ENCODE measurements at places on chromosomes 5 and 9.

DNA sequence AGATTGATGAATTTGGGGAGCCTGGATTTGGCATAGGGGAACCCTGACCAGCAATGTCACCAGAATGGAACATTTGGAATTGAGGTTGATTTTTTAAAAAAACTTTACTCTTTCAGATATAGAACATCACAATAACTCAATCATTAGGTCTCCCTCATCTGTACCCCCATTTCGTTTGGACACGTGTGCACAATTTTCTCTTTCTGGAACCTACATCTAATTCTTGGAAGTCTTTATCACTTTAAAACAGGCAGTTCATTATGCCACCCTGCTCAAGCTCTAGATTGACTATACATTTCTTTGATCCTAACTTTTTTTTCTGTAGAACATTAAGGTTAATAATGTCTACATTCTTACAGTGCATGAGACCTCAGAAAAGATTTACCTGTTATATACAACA lies 3.7 kb upstream of the SSBP2 start:
- no peak for DNase-seq

DNA sequence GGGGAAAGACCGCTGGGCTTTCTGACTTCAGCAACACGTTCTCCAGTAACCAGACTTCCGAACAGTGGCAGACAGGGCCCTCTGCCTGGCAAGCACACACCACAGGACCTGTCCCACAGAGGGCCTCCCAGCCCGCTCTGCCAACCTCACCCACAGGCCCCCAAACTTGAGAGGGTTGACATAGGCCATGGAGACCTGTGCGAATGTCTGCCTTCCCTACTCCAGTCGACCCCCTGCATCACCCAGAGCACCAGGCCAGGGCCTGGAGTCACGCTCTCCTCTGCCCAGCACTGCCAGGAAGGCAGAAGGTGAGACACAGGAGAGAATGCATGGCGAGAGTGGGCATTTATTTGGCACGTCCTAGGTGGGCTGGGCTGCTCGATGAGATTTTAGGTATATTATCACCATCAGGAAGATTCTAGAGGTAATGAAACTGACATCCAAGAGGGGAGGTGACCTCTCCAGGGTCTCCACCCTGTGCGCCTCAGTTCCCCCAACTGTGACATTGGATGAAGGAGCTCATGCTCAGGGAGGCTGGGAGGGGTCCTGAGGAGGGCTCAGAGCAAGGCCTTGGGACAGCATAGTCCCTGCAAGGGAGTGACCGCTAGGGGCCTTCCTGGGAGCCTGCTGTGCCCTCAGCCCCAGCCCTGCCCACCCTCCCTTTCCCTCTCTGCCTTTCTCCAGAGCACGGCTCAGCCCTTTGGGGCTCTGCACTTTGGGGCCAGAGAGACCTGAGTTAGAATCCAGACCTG lies 54.9 kb downstream of the DUSP1 start:
- DNase-seq: no peak

DNA sequence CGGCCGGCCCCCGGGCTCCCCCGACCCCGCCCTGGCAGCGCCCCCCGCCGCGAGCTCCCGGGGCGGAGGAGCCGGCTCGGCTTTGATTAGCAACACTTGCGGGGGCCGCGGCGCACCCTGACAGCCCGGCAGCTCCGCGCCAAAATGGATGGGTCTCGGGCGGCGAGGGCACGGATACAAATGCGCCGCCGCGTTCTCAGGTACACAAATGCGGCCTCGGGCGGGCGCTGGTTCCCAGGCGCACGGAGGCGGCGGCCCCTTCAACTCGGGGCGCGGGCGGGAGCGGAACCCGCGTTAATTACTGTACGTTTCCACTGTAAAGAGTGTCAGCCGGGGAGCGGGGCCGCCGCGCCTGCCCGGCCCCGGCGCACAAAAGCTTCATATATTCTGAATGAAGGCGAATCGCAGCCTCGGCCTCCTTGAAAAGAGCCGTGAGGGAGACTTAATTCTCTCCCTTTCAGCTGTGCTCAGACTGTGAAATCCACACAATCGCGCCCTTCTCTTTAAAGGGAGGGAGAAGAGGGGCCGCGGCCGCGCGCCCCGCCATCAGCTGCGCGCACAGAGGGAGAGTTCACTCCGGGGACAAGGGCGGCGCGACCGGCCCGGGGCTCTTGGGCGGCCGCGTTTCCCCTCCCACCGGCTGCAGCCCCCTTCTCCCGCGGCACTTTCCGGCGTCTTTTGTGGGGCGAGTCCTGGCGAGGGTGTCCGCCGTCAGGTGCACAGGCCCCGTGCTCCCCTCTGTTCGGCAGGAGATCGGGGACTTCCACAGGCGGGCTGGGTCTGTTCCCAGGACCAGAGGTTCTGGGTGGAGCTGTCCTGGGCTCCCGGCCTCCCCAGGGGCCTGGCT lies 27.0 kb downstream of the MSX2 start:
- no peak for DNase-seq

- no peak for DNase-seq
Observed at GRCh38 chr9:93001031-93001430, 53.7 kb downstream of the FGD3 start.

DNA sequence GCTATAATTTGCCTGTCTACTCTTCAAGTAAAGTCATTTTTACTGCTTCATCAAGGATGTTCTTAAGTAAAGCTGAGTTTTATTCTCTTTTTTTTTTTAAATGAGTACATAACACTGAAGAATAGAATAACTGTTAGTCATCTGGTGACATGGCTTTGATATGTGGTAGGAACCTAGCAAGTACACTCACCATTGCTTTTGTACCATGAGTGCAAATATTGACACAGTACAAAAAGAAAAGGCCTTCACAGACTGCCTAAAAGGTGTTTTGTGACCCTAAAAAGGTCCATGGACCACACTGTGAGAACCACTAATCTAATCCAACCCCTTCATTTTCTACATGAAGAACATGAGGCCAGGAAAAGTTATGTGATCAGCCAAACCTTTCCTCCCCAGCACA lies 55.0 kb downstream of the ECPAS start:
- DNase-seq: no peak

- no peak for DNase-seq
Observed at GRCh38 chr5:4420681-4421080, 719.4 kb upstream of the ADAMTS16 start.

DNA sequence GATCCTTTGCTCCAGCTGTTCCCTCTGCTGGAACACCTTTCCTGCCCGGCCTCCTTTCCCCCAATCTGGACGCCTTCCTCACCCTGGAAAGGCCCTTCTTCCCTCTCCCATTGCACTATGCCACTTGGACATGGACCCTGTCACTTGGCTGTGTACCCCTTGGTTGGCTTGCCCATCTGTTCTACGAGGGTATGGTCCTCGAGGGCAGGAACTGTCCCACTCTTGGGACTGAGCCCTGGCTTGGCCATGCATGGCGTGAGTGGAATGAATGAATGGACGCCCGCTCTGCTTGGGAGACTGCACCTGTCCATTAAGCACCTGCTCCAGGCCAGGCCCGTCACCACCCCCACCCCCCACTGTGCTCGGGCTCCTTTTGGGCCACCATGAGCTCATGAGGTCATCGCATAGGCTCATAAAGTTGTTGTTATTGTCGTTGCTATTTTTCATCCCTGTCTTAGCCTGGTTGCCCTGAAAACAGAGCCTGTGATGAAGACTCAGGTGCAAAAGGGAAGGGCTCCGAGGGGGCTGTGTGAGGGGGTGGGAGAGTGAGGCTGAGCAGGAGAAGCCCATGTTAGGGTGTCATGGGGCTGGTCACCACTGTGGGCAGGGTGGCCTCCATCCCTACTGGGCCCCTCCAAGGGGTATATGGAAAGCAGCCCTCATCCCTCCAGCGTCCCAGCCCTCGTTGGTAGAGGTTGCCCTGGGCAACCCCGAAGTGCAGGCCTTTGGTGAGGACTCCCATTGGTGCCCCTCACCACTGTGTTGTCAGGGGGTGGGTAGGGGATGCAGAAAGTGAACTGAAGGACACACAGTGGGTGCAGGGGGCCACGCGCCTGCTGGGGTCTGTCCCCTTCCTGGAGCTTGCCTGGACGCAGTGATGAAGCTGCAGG lies 57.2 kb upstream of the IER5L start:
- no peak for DNase-seq

- no peak for DNase-seq
Observed at GRCh38 chr5:9335754-9336495, 209.9 kb downstream of the SEMA5A start.

GRCh38 chr9:115182264-115182663 lies 64.3 kb upstream of the TNC start:
- no peak for DNase-seq

All from activated CD8-positive, alpha-beta memory T cell treated with anti-CD3 and anti-CD28 coated beads for 4 hours (primary cell).